ENCODE measurements at places on chromosomes 4 and X.

DNA sequence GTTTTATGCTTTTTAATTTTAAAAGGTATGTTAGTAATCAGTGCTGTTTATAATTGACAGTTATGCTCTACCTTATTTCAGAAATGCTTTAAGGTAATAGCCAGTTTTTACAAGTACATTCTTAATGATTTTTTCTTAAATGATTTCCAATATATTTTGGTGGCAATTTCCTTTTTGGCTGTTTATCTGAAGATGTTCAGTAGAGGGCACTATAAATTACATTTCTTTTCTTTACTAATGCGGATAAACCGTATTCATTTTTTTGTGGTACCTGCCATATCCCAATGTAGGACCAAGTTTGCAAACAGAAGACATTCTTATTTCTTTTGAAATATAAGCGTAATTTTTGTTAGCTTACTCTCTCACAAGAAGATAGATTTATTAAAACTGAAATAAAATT lies 65.4 kb downstream of the CCKAR start:
- H3K27me3 ChIP-seq: no peaks in the 10 kb centered on the region
- no peak for DNase-seq
- H3K36me3 ChIP-seq: peaks cover 60% of the 10 kb centered on the region
- H3K4me1 ChIP-seq: no peaks in the 10 kb centered on the region
- no peak overlapping the region for H3K27ac ChIP-seq

DNA sequence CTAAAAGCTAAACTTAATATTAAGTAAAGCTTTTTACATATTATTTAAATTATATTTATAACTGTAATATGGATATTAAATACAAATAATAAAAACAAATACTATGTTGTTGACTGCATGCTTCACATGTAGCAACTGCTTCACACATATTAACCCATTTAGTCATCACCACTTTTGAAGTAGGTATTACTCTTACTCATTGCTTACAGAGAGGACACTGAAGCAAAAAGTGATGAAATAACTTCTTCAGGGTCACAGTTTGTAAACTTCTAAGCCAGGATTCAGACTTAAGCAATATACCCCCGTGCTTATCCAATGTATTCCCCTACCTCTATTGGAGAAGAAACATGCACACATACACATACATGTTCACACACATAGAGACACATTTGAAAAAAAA lies 166.6 kb downstream of the DKK2 start:
- no peak overlapping the region for H3K4me3 ChIP-seq
- no peak for DNase-seq
- H3K36me3 ChIP-seq: no peaks in the 10 kb centered on the region
- no peak overlapping the region for H3K27ac ChIP-seq

GRCh38 chrX:44247468-44247867 lies 96.0 kb downstream of the EFHC2 start:
- no peak overlapping the region for H3K4me3 ChIP-seq
- no peaks in the 10 kb centered on the region for H3K27me3 ChIP-seq
- H3K27ac ChIP-seq: no peak overlapping the region

DNA sequence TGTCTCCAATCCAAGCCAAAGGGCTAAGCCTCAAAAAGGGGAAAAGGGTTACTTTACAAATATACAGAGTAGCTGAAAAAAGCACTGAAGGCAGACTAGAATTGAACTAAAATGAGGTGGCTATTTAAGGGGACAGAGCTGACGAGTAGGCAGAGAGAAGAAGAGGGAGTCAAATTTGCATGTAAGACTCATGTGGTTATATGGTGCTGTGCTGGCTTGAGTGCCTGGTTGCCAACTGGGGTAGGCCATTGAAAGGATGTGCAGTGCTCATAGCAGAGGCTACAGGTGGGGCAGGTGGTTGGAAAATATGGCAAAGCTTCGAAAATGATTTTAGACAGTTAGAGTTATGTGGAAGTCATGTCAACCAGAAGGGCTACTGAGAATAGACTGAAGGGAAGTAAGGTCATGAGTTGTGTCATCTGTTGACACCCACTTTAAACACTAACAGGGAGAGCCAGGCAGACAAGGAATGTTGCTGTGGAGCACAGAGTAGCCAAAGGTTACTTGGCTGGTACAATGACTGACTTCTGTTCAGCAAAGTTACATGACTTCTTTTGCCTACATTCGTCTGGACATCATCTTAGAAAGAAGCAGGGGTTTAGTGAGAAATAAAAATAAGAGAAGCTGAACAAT lies 1210.4 kb downstream of the ADGRL3 start:
- H3K27me3 ChIP-seq: no peaks in the 10 kb centered on the region
- H3K4me3 ChIP-seq: no peak overlapping the region
- no peaks in the 10 kb centered on the region for H3K4me1 ChIP-seq

DNA sequence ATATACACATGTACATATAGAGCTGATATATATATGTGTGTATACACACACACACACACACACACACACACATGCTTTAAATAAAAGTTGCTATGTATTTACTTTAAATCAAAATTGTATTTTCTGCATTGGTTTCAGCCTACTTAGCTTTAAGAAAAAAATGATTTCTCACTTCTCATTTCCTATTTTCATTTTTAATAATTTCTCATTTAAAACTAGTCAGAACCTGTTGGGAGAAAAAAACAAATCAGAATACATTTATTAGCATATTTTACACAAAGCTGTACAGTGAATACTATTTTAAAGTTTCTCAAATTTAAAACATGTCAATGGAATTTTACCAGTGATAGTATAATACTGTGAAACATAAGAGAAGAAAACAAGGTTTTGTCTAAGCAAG lies 681.8 kb downstream of the CENPC start:
- no peaks in the 10 kb centered on the region for H3K27me3 ChIP-seq
- no peak overlapping the region for H3K27ac ChIP-seq
- H3K36me3 ChIP-seq: no peaks in the 10 kb centered on the region
- no peak for DNase-seq
- no peak overlapping the region for H3K4me3 ChIP-seq

DNA sequence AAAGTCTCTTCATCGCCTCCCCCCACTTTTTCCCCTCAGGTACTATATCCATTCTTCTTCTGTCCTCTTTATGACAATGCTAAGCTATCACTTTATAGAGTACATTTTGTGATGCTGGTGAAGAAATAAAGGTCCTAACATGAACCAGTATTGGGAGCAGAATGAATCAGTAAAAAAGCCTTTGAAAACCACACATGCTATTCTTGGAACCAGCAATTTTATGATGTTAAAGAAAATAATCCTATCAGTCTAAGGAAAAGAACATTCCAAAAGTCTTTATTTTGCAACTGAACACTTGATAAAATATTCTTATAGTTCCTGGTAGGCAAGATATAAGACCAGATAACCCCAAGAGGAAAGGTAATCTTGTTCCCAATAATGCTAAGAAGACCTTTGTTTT lies 107.8 kb upstream of the MCF2 start:
- H3K36me3 ChIP-seq: no peaks in the 10 kb centered on the region
- no peaks in the 10 kb centered on the region for H3K4me1 ChIP-seq
- no peak overlapping the region for H3K4me3 ChIP-seq
- DNase-seq: no peak
- no peaks in the 10 kb centered on the region for H3K27me3 ChIP-seq

DNA sequence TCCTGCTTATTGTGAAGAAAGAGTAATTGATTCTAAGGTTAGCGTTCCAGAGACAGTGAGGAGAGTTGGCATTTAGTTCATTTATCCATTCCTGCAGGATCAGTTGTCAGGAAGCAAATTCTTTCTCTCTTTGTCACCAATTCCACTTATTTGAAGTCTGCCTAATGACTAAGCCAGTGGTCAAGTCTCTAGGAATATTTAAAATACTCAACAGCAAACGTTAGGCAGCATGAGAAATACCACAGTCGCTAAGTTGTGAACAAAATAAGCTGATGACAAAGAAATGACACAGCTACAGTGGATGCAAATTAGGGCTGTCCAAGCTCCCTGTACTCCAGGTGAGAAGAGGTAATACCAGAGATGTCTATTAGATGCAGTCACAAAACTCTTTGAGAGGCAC lies 6.6 kb upstream of the MAGEB17 start:
- no peak for DNase-seq
- H3K4me1 ChIP-seq: no peaks in the 10 kb centered on the region
- H3K27me3 ChIP-seq: no peaks in the 10 kb centered on the region
- no peaks in the 10 kb centered on the region for H3K36me3 ChIP-seq
- no peak overlapping the region for H3K27ac ChIP-seq

DNA sequence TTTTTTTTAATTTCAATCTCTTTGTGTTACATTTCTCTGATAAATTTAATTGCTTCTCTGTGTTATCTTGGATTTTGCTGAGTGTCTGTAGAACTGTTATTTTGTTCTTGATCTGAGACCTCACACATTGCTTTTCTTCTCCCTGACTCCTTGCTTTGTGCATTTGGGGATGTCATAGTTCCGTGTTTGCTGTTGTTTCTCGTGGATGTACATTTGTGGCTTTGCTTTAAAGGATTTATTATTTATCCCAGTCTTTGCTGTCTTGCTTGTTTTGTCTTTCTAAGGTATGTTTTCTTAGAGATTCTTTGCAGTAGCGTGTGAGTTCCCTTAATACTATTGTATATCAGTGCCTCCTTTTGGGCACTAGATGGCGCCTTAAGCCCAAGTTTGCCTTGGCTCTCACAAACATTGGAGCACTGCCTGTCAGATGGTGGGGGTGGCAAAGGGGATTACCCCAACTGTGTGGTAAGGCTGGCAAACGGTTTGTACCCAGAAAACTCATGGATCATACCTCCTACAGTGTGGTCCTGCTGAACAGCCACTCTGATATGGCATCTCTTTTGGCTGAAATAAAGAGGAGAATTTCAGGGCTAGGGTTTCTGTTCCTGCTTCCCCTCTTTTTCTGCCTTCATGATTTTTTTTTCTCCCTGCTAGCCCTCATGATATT lies 96.4 kb downstream of the PGRMC2 start:
- peaks cover 4% of the 10 kb centered on the region for H3K4me1 ChIP-seq
- no peak for DNase-seq
- peaks cover 2% of the 10 kb centered on the region for H3K36me3 ChIP-seq
- no peak overlapping the region for H3K27ac ChIP-seq
- no peaks in the 10 kb centered on the region for H3K27me3 ChIP-seq

DNA sequence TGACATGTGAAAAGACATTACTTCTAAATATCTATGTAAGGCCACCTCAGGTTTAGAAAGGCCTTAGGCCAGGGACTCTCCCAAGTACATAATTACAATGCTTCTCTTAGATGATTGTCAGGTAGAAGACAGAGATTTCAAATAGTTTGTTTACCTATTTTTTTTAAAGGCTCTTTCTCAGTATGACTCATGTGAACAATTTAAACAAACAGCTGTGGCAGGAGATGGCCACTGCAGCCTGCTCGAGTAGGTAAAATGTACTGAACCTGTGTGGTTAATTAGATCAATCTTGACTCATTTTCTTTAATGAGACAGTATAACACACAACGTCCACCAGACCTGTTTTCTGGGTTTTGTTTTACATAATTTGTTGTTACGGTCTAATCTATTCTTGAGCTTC lies 50.2 kb downstream of the LEF1 start:
- no peak overlapping the region for H3K4me3 ChIP-seq
- DNase-seq: no peak
- no peaks in the 10 kb centered on the region for H3K36me3 ChIP-seq
- no peaks in the 10 kb centered on the region for H3K27me3 ChIP-seq

GRCh38 chrX:132563976-132564375 lies 75.1 kb upstream of the MBNL3 start:
- no peak overlapping the region for H3K27ac ChIP-seq
- no peaks in the 10 kb centered on the region for H3K27me3 ChIP-seq
- no peak overlapping the region for H3K4me3 ChIP-seq
- H3K4me1 ChIP-seq: no peaks in the 10 kb centered on the region
- DNase-seq: no peak
- H3K36me3 ChIP-seq: no peaks in the 10 kb centered on the region

Measured in suprapubic skin (tissue), 4 donors.